ENCODE measurements at places on chromosomes 6 and 20.

DNA sequence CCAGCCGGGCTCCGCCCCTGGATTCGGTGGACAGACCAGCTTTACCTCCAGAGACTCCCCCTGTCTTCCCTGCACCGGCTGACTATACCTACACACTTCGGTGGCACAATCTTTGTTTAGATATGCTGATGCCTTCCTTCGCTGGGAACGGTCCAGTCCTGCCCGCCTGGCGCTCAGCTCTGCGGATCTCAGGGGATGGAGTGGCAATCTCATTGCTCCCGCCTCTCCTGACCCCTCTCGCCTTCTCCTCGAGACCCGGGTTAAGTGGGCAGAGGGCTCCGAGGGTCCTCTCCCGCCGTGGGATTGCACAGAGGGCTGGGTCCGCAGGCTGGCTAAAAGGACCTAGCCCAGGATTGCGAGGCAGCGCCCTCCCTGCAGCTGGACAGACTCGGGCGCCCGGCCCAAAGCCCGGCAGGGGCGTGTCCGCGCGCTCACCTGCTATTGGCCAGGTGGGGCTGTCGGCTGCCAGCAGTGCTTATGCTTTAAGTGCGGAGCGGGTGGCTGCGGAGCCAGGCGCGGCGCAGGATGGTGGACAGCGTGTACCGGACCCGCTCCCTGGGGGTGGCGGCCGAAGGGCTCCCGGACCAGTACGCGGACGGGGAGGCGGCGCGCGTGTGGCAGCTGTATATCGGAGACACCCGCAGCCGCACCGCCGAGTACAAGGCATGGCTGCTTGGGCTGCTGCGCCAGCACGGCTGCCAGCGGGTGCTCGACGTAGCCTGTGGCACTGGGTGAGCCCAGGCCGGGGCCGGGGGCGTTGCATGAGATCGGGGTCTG, at the start of gene GNMT:
Gene GNMT, plus strand, starts transcription at position 512 of the 777 bp plus-strand sequence. Its CDS starts 14 bp downstream, at position 526.
- peak; percentile 45 for DNase-seq

- DNase-seq = peak; percentile 87
These were observed 59.1 kb upstream of the PTPN1 start for GRCh38 chr20:50450881-50451752.

DNA sequence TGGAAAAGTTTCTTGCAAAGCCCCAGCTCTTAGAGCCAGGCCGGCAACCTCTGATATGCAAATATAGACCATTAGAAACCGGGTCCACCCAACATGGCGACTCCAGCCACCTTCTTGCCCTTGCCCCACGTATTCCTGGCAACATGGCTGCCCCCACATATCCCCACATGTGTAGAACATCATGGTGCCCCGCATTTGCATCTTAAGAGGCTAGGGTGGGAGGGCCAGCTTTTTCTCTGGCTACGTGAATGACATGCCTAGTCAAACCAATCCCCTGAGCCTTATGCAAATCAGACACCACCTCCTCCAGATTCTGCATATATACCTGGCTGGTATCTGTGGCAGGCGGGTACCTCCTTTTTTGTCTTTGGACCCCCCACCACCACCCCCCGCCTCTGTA, 106.1 kb upstream of the PTPRT start:
- DNase-seq = no peak

GRCh38 chr20:61370841-61371303, 118.8 kb downstream of the CDH4 start:
- no peak for DNase-seq

DNA sequence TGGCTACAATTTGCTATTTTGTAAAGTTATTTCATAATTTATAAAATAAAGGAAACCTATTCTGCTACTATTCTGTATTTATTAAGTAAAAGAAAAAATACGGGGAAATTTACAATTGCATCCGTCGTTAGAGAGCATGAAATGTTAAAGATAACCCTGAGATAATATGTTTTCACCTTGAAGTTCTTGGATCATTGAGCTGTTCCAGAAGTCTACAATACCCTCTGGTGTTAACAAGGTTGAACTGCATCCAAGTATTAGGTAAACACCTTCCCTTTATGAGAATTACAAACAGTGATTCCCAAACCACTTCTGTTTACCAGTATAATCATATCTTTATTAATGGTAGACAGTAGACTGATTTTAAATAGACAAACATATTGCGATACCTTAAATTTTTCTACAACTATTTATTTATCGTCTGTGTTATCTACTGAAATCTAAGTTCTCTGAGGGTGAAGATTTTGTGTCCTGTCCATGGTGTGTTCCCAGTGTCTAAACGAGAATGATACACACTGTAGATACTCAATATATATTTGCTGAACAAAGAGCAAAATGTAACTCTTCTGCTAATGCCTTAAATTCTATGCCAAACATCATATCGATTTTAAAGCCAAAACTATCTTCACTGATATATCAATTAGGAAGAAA, 28.2 kb downstream of the TBC1D32 start:
- peak; percentile 52 for DNase-seq

GRCh38 chr6:40807484-40807883, 220.3 kb upstream of the LRFN2 start:
- DNase-seq = peak; percentile 47

DNA sequence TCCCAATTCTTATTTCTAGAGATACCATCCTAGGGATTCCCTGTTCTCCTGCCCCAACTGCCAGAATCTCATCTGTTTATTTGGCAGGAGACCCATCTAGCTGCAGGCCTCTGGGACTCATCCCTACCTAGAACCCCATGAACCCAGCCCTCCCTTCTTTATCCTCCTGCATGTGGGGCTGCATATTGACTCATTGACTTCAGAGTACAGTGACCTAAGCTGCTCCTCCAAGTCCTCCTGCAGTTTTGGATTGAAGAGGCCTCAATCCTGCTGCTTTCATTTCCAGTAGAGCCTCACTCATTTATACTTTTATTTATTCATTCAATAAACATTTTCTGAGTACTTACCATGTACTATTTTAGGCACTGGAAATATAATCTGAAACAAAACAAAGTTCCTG, 11.6 kb downstream of the TMEM200A start:
- DNase-seq = no peak

DNA sequence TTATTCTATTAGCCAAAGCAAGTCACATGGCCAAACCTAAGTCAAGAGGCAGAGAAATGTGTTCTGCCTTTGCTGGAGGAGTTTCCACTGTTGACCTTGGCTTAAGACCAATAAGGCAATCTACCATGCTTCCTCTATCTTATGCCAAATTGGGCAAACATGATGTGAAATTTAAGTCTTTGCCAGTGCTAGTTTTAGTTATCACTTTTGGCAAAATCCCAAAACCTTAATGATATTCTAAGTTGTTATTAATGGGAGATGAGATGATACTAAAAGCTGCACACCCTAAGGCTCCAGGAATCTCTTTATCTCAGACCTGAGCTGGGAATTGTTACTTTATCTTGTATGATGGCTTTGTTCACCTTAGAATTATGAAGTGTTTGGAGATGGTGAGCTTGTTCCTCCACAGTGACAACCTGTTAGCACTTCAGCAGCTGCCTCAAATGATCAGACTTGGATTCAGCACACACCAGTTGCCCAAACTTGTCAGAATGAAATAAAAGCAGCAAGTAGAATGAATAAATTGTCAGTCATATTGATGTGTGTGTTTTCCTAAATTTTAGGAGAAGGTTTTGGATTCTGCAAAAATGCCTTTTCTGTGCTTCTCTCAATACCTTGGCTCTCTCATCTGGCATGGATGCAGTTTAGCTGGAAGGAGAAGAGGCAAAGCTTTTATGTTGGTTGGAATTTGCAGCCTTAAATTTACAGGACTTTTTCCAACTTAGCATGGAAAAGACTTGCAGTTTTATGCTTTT, 49.3 kb downstream of the RIN2 start:
- DNase-seq = no peak

DNA sequence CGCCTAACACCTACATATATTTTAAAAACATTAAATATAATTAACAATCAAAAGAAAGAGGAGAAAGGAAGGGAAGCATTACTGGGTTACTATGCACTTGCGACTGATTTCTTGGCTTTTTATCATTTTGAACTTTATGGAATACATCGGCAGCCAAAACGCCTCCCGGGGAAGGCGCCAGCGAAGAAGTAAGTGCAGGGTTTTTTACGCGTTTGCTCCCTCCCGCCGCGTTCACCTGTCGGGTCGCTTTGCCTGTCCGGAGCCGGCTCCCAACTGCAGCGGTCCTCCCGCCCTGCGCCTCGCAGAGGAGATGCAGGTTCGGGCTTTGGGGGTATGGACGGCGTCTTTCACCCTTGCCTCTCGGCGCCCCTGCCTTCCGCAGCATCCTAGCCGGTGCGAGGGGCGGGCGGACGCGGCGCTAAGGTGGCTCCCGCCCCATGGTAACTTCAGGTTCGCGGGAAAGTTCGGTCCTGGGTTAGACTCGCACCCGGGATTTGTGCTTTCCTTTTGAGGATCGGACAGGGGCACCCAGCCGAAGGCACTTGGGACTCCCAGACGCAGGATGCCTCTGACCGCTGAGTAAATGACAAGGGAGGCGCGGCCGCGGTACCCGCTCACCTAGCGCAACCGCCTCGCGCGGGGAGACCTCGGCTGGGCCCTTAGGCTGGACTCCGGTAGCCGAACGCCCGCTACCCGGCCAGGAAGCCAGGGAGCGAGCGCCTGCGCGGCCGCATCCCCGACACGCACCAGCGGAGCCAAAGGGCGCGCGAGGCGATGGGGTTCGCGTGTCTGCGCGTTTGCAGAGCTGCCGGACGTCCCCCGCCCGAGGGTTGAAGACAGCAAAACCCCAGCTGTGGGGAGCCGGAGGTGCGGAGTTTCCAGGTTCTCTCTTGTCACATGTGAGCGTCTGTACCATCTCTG, 891 bp downstream of the RSPO3 start:
- DNase-seq = no peak

- DNase-seq = peak; percentile 17
These were observed 2.2 kb downstream of the SLC22A2 start for GRCh38 chr6:160256445-160256844.

DNA sequence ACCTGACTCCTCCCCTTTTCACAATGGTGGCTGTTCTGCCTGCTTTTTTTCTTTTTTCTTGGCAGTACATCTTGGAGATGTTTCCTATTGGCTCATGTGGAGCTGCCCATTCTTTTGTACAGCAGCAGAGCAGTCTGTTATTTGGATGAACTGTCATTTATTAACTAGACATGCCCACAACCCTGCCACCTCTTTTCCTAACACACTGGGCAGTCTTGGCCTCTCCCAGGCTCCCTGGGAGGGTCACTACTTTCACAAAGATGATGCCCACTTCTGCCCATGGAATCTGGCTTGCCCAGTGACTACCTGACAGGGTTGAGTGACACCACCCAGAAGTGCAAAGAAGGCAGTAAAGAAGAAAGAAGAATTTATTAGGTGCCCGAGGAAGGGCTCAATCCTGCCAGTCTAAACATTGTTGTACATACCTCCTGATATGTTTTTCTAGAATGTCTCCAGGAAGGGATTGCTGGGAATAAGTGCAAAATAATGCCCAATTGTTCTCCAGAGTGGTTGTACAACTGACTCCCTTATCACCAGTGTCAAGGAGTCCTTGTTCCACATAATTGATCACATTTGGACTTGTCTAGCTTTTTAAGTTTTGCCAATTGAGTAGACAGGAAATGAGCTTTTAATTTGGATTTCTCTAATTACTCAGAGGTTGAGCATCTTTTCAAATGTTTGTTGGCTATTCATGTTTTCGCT, 19.7 kb upstream of the SCRT2 start:
- no peak for DNase-seq

GRCh38 chr6:3450888-3451287, 6.0 kb downstream of the SLC22A23 start:
- no peak for DNase-seq

- DNase-seq = no peak
These were observed 51.0 kb downstream of the STK4 start for GRCh38 chr20:45017281-45017680.

GRCh38 chr20:6122873-6123648, at the start of gene FERMT1:
FERMT1 (minus strand) TSS chr20:6123030; CDS start chr20:6119554, 3,476 bp downstream.
- peak; percentile 95 for DNase-seq

GRCh38 chr6:87828044-87828443, 126.0 kb upstream of the AKIRIN2 start:
- no peak for DNase-seq

GRCh38 chr6:134822920-134823709, 126.8 kb downstream of the ALDH8A1 start:
- peak; percentile 91 for DNase-seq

DNA sequence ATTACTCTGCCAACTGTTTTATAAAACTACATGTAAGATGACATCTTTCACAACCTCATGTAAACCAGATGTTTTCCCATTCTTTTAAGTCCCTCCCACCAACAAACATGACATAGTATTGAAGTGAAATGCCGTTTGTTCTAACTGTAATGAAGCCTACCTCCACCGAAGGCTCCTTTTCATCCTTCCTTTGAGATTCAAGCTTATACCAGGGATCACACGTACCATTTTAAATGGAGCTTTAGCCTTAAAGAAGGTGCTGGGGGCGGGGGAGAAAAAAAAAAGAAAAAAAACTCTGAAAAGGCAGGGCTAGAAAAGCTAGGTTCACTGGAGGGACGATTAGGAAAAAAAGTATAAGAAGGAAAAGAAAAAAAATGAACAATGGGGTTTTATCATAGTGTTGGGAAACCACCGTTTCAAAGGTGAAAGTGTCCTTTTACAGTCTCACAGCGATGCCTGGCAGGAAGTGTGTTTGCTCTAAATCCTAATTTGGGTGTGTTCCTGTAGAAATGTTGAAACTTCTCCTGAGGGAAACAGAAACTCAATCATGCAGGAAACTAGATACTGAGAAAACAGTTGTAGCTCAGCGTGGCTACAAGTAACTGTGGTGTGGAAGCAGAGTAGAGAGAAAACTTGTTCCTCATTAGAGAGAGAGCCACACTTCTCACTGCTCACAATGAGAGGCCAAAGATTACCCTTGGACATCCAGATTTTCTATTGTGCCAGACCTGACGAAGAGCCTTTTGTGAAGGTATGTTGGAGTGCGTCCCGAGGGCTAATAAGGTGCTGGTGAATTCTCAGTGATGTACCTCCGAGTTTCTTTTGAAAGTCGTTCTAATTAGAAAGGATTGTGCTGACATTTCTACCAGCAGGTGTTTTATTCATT, 37.6 kb upstream of the HINT3 start:
- peak; percentile 96 for DNase-seq

DNA sequence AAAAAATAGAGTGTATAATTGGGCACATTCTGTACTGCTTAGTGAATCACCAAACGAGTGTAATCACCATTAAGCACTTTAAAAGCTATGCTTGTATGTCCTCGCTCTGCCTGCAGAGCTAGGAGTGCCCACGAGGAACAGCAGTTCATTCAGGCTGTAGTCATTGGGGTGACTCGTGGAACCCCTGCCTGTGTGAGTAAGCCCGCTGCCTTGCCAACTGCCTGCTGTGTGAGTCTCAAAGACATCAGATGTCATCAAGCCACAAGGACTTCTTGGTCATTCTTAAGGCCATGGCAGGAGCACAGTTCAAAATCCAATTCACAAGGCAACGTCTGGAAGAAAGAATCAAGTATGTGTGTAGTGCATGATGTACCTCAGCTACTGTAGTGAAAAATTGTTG, 60.4 kb downstream of the FOXO3 start:
- peak; percentile 94 for DNase-seq

DNA sequence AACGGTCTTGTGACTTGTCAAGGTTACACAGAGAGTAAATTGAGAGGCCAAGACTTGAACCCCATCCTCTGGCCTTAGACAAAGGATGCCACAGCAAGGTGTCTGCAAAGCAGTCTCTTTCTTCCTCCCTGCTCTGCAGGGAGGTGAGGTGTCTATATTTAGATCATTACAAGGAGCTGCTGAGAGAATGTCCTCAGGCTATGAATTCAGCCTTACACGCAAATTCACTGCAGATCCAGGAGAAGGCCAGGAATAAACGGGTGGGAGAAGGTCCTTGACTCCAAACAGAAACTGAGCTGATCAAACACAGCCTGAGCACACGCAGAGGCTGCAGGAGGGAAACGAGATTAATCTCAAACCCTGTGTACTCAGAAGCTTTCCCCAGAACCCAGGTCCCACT, 48.6 kb upstream of the PTPRT start:
- DNase-seq = no peak

- DNase-seq = no peak
These were observed 133.7 kb upstream of the AGPAT4 start for GRCh38 chr6:161407581-161407980.

All from suppressor macrophage treated with lipopolysaccharide for 1 hour (primary cell).